Lung microvascular endothelial cell (primary cell): ENCODE measurements at places on chromosomes 12 and 14.

GRCh38 chr12:77113971-77114370 is 48.6 kb upstream of the E2F7 start:
- peak; percentile 84 for DNase-seq

DNA sequence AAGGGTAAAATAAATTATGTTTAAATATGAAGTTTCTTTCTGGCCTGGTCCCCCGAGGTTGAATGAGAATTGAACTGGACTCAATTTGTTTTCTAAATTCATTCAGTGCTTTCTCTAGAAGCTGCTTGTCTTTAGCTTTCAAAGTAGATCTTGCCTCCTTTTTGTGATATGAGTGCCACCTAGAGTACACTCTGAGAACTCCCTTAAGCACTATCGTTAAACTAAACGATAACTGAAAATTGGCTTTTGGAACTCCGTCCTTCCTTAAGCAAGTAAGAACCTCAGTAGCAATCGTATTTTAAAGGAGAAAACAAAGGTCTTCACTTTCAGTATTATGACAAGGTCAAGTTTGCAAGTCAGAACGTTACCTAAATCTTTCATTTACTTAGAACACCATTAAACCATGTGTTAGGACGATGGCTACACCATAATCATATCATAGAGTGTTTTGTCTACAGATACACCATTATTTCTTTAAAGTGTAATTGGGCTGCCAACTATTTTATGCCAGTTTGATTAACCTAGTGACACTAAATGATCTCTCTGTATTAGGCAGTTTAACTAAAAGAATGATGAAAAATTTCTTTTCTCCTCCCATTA is 364.8 kb downstream of the SNAPC1 start:
- peak; percentile 65 for DNase-seq

DNA sequence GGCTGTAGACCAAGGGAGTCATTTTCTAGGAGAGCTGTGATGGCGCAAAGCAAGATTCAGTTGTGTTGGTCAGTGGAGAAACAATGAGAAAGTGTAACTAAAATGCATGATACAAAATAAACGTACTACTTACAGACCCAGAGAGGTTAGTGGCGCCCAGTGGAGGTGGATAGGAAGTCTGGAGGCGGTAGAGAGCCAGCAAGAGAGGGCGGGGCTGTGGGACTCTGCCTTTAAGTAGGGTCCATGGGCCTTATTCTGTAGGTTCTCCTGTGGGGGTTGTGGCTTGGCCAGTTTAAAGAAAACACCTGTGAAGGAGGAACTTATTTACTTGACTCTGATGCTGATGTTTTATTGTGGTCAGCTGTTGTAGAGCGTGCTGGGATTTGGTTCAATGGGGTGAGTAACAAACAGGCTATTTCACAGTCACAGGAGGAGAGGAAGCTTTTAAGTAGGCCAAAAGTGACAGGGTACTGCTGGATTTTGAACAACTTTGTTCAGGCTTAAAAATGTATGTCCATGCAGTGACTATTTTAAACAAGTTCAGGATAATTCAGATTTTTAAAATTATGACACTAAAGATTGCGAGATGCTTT is 1097.7 kb downstream of the TMTC2 start:
- DNase-seq = no peak

DNA sequence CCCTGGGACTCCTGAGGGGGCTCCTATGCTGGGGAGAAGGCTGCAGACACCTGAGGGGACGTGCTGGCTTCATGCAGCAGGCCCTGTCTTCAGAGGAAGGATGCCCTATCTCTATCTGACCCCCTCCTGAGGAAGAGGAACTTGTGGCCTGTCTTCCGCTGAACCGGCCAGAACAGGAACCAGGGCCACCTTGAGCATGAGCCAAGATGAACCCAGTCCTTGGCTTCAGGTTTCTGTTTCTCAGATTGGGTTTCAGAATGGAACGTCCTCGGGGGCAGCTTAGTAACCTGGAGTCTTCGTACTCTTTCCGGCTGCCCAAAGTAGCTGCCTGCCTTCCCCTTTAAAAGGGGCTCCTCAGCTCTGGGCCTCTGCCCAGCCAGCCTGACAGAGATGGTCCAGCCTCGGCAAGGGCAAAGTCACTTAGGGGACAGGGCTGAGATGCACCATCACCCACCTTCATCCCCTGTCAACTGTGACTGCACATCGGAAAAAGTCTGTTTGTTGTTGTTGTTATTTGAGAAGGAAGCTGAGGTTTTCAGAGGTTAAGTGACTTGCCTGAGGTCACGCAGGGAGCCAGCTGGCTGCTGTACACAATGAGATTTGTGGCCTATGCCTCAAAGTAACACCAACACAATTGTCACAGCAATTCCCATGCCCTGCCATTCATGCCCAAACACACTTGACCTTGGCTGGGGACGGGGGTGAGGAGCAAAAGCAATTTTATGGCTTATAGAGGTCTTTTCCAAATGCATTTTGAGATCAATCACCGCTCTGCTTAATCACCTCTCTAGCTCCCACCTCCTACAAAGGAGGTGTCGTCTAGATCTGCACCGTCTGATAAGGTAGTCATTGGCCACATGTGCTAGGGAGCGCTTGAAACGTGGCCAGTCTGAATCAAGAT is 13.4 kb downstream of the ASB2 start:
- peak; percentile 57 for DNase-seq

DNA sequence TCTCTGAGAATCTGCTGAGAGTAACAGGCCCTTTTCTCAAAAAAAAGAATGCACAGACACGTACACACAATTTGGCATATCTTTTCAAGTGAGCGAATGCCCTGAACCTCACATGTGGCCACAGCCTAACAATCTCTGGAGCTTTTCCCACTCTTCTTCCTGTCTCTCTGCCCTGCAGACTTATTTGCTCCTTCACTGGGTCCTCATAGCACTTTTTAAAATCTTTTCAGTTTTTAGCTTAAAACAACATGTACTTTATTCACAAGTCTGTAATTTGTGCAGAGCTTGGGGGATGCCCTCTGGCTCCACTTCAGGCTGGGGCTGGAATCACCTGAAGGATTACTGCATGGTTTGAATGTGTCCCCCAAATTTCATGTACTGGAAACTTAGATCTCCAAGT is 9.0 kb downstream of the MAP1LC3B2 start:
- no peak for DNase-seq

- no peak for DNase-seq
Observed at GRCh38 chr14:83163016-83163415, 1629.4 kb upstream of the SEL1L start.

DNA sequence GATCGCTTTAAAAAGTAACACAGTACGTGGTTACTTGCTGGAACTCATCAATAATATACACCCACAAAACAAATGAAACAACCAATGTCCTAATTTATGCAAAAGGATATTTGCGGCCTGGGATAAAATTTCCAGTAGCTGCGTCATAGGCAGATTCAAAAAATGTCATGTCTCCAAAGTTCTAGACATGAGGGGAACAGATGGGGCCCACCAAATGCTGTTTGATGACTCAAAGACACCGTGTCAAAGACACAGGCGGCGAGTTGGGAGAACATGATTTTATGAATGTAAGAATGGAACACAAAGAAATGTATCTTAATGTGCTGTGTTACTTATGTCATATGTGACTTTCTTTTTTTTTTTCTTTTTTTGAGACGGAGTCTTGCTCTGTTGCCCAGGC is 34.3 kb upstream of the NCOR2 start:
- no peak for DNase-seq

DNA sequence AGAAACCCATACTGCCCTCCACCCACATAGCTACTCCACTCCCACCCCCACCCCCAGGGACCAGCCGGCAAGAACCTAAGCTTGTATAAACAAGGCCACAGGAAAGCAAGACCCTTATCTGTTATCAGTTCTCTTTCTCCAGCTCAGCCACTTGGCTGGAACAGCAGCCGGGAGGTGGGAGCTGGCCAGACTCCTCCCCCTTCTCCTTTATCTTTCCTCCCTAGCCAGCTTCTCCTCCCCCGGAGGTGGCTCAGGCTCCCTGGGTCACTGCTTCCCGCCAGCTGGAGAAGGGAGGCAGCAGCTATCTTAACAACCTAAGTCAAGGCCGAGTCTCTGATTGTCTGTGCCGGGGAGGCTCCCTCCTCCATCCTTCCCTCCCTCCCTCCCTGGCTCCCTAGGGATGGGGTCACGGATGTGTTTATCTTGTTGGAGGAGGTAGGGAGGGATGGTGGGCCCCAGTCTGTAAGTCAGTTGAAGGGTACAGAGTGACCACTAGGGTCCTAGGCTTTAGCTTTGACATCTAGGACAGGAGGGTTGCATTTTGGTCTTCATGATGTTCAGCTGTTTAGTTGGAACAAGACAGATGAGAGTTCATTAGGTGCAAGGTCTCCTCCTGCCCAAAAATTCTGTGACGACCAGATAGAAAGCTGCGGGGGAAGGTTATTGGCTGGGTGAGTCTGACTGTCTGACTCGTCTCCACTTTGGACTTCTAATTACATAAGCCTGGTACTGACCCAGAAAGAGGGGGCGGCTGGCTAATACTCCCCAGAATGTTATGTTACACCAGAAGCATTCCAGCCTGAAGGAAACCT is 29.7 kb downstream of the ZFP36L1 start:
- DNase-seq = peak; percentile 34
